RPMI7951 (cell line): ENCODE measurements at places on chromosomes 12 and 14. TPM values are rescaled to one million over a fixed set of nuclear protein-coding genes. Genes with fewer than 3 reads are reported as not detected.

PKP2 gene
- total RNA-seq: not detected in 2 replicates

DACT1 gene
- 22.2 and 23.1 TPM in 2 replicates for total RNA-seq

LPAR5 gene
- not detected in 2 replicates for total RNA-seq

RTL1 gene
- not detected in 2 replicates for total RNA-seq

KRT83 gene
- total RNA-seq: not detected in 2 replicates

HCAR3 gene
- not detected in 2 replicates for total RNA-seq

CD27 gene
- not detected in 2 replicates for total RNA-seq

SERPINA10 gene
- not detected in 2 replicates for total RNA-seq

SLCO1B1 gene
- not detected in 2 replicates for total RNA-seq

DNA sequence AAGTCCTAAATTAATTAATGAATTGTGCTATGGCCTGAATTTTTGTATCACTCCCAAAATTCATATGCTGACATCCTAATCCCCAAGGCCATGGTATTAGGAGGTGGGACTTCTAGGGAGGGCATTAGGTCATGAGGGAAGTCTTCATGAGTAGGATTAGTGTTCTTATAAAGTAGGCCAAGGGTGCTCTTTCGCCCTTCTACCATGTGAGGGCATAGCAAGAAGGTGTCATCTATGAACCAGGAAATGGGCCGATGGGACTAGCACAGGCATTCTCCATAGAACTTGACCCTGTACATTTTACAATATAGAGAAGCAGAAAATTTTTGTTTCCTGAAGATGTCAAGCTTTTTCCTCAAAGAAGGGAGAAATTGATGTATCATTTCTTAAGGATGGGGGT lies 12.5 kb downstream of the SYT10 start:
- DNase-seq: peak; percentile 47

DNA sequence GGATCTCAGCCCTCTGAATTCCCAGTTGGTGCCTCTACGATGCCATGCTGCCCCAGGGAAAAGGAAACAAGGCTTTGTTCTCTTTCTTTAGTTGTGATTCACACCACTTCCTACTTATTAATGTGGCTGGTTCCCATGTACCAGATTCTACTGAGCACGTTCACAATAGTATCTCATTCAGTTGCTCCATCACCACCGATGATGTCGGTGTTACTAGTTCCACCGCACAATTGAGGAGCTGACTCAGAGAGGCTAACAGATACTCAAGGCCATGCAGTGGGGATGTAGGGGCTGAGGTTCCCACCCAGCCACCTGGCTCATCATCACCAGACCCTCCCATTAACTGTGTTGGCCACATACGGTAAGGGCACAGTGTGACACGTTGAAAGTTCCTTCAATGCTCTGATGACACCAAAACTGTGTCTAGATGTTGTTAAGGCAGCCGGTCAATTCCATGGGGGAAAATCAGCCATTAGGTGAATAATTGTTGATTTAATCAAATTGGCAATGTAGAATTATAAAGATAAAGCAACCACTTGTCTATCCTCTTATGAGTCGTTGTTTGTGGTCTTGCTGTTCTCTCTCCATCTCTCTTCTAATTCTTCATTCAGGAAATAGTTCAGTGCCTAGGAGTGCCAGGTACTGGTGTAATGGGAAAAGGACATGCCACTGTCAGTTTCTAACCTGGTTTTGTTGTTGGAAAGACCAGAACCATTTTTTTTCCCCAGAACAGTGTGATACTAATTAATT lies 244.2 kb upstream of the CRY1 start:
- peak; percentile 67 for DNase-seq

GRCh38 chr14:97290065-97290464 lies 492.9 kb downstream of the VRK1 start:
- no peak for DNase-seq

DNA sequence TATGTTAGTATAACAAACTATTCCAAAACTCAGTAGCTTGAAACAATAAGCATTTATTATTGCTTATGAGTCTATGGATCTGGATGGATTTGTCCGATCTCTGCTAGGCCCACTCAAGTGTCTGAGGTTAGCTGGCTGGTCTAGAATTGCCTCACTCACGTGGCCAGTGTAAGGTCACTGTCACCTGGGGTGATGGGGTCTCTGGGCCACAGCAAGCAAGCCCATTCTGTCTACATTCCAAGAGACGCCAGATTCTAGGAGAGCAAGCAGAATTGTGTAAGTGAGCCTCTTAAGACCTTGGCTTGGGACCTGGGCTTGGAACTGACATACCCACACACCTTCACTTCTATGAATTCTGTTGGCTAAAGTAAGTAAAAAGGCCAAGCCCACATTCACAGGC lies 80.2 kb downstream of the STON2 start:
- DNase-seq: no peak

GRCh38 chr12:81692008-81692407 lies 67.1 kb downstream of the PPFIA2 start:
- no peak for DNase-seq

GRCh38 chr14:20757965-20758364 lies 10.2 kb upstream of the EDDM3B start:
- no peak for DNase-seq

DNA sequence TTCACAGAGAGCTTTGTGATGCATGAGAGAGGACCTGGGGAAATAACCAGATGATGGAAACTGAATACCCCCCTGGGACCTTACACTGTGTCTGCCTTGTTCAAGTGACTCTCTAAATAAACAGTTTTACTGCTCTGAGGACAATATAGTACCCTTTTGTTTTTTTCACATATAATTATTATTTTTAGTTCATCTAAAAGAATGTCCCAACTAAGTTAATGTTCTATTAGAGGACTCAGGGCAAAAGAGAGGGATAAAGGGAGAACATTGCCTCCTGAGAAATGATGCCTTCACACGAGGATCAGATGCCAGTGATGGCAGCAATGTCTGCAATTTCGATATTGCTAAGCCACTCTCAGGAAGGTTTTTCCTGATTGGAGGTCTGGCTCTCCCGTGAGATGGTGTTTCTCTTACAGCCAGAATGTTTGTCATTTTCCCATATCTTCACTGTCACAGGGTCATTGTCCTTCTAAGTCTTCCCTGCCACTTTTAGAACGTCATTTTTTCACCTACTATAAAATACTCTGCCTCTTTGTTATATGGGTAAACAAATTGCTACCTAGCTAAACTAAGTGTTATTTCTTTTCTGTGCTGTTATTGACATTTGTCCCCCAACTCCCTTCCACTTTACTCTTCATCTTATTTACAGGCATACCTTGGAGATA lies 201.6 kb downstream of the RAD51B start:
- no peak for DNase-seq

DNA sequence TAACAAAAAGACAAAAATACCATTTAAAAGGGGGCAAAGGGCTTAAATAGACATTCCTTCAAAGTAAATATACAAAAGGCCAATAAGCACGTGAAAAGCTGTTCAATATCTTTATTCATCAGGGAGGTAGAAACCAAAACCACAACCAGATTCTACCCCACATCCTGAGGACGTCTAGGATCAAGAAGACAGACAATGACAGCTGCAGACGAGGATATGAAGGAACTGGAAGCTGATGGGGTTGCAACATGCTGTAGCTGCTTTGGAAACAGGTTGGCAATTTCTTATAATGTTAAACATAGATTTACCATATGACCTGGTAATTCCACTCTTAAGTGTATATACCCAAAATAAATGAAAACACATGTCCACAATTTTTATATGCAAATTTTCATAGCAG lies 85.1 kb upstream of the C14orf180 start:
- no peak for DNase-seq

GRCh38 chr12:128643155-128643554 lies 180.6 kb downstream of the SLC15A4 start:
- DNase-seq: no peak

DNA sequence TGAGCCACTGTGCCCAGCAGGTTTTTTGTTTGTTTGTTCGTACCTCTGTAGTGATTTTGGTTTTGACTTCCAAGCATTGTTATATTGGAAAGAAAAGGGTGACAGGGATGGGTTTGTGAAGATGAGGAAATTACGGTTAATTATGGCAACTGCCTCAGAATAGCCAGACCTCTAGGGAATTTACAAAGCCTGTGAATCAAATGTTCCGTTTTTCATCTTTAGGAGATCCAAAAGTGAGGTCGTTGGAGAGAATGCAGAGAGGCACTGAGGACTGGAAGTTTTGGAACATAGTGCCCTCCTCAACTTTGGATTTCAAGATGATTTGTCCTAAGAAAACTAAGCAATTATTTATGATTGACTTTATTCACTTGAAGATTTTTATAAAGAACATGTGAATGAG lies 54.5 kb upstream of the EVL start:
- no peak for DNase-seq

DNA sequence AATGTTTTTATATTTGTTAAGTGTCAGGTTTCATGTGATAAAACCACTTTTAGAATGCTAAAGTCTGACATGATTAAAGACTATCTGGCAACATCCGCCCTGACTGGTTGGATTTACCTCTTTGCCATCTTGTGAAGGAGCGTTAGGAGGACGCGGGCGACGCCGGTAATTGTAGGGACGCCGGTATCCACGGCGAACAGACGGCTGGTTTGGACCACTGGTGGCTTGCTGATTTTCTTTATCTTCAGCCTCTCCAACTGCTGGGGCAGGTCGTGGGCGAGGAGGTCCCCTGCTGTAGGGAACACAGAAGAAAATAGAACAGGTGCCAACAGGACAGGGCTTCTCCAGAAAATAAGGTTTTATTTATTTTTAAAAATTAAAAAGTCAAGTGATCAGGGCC lies 21.3 kb downstream of the YBX3 start:
- DNase-seq: no peak

GRCh38 chr12:69916544-69917235 lies 91.7 kb downstream of the MYRFL start:
- DNase-seq: no peak

- no peak for DNase-seq
Measured at GRCh38 chr14:104927901-104928300, 3.2 kb downstream of the PLD4 start.

- no peak for DNase-seq
Measured at GRCh38 chr14:71942904-71943694, 10.9 kb downstream of the RGS6 start.

GRCh38 chr12:128976120-128976738 lies 123.0 kb downstream of the GLT1D1 start:
- peak; percentile 7 for DNase-seq

- no peak for DNase-seq
Measured at GRCh38 chr12:104653730-104654664, 197.2 kb downstream of the CHST11 start.

- peak; percentile 18 for DNase-seq
Measured at GRCh38 chr14:76742966-76743365, 18.3 kb upstream of the VASH1 start.

GRCh38 chr12:122722387-122722786 lies 5.8 kb upstream of the HCAR3 start:
- DNase-seq: no peak

DNA sequence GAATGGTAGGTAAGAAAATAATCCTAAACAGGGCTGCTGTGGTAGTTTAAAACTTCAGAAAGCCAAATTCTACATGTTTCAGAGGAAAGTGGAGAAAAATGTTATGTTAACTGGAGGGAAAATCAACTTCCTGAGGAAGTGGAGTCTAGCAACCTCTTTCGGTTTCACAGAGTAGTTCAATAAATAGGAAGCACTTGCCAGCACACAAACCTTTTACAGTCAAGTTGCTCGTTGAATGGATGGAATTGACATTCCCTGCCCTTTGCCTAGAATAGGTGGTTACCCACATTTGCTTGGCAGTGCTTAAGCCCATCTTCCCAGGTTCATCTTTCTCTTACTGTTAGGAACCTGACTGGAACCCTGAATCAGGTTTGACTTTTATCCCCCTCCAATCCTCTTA lies 15.9 kb downstream of the ANKRD13A start:
- DNase-seq: no peak

DNA sequence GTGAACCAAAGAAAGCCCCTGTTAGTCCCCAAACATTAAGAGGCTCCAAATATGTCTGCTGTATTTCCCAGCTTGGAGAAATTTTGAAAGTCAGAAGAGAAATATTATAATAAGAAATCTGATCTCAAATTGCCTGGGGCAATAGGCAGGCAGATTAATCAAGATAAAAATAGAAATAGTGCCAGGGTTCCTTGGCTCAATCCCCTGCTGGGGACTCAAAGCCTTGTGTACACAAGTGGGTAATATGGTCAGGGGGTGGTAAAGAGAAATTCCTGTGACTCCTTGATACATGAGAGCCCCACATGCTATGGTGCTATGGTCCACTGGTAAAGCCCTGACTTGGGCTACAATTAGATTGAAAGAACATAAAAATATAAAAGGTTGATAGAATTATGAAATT lies 41.3 kb upstream of the ARID2 start:
- peak; percentile 7 for DNase-seq

DNA sequence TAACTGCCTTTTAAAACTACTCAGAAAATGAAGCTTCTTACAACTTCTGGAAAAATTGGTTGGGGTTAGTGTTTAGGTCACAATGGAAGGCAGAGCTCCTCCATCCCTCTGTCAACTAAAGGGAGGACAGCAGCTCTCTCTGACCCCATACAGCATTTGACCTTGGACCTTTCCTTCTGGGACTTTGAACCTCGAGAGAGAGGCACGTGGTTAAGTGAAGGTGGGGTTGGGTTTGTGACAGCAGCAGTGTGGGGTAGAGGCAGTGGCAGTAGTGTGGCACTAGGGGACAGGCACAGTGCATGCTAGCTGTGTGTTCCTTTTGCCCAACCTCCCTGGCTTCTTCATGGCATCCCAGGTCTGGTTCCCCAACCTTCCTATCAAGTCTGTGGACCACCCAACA lies 9.4 kb upstream of the C12orf75 start:
- no peak for DNase-seq

DNA sequence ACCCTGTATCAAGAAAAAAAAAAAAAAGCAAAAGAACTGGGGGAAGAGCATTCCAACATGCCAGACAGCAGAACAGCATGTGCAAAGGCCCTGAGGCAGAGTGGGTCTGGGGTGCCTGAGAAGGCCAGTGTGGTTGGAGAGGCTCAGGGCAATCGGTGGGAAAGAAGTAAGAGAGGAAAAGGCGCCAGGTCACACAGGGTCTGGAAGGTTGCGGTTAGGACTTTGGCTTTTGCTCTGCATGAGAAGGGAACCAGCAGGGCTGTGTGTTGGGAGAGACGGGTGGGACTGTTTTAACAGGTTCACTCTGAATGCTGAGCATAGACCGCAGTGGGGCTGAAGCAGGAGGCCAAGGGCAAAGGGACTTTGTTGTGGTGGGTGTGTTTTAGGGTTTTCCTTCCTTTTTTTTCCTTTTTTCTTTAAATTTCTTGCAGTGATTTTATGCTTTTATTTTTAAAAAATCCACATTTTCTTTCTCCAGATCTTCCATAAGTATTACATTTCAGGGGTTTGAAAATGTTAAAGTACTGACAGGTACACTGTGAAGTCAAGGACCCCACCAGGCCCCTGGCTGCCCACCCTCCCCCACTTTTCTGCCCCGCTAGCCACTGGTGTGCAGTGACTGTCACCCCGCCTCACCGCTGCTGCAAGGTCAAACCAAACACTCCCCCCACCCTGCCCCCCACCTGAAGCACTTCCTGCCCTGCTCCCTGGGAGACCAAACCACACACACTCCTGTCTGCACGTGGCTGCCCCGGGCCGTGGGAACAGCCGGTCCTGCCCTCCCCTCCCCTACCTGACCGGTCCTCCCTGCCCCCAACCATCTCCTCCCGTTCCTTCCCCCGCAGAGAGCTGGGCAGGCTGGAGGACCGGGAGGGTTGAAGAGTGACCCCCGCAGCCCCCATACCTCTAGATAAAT lies 30.0 kb downstream of the DTX1 start:
- DNase-seq: peak; percentile 12

GRCh38 chr12:117318591-117318990 lies 42.8 kb downstream of the NOS1 start:
- DNase-seq: no peak

GRCh38 chr12:49190974-49191373 lies 2.1 kb upstream of the TUBA1A start:
- no peak for DNase-seq

- DNase-seq: peak; percentile 15
Measured at GRCh38 chr12:22626406-22626805, 1.4 kb downstream of the ETNK1 start.
